Smooth muscle cell of the pulmonary artery (primary cell): ENCODE measurements at places on chromosomes 7 and 10. TPM values are rescaled to one million over a fixed set of nuclear protein-coding genes. Genes with fewer than 3 reads are reported as not detected.

Gene MBL2
- not detected in 2 replicates for total RNA-seq

Gene OR2A42
- total RNA-seq = 0.03 TPM in 1 of 2 replicates, not detected in the other

Gene SDHAF3
- 4.0 and 4.3 TPM in 2 replicates for total RNA-seq

Gene TDRD1
- 0.13 and 1.2 TPM in 2 replicates for total RNA-seq

Gene CACNB2
- 0.20 and 0.36 TPM in 2 replicates for total RNA-seq

Gene PRLHR
- total RNA-seq = not detected in 2 replicates
